ENCODE measurements at places on chromosomes 7 and 10.

DNA sequence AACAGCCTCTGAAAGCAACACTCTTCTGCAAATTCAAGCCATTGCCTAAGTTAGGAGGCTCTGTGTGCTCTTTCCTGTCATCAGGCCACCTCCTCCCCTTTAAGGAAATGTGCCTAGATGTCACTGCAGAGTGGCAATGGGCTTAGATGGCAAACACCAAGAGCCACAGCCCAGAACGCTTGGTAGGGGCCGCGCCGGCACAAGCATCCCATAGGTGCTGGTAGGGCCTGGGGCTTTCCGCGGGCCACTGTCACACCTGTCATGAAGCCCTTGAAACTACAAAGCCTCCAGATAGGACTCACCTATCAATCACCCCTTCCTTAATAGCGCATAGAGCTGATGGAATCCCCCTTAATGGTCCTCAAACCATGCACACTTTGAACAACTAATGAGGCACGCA, 299.9 kb downstream of the GRID1 start:
- DNase-seq, result no peak

- no peak for DNase-seq
Observed at GRCh38 chr7:44720301-44720700, 28.3 kb upstream of the ZMIZ2 start.

DNA sequence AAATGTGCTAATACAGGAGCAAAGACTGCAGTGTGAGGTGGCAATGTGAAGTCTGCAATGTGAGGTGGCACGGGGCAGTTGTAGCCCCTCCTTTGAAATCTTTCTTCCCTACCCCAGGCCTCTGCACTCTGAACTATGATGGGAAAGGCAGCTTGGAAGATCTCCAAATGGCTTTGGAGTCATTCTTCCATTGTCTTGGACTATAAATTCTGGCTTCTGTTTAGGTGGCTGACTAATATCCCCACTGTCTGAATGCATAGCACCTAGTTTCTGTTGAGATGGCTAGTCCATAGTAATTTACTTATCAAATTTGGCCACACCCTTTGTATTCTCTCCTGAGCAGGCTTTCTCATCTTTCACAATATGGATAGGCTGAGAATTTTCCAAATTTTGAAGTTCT, 175.0 kb downstream of the CFTR start:
- no peak for DNase-seq

- DNase-seq, result no peak
Observed at GRCh38 chr10:69802424-69803161, 887 bp downstream of the COL13A1 start.

GRCh38 chr10:123995461-123996131, 97.8 kb downstream of the CHST15 start:
- peak; percentile 41 for DNase-seq

- no peak for DNase-seq
Observed at GRCh38 chr10:57844387-57844998, 423.2 kb downstream of the IPMK start.

- DNase-seq, result no peak
Observed at GRCh38 chr10:28986117-28986792, 302.6 kb upstream of the LYZL1 start.

- no peak for DNase-seq
Observed at GRCh38 chr7:39721345-39721744, 98.0 kb downstream of the RALA start.

DNA sequence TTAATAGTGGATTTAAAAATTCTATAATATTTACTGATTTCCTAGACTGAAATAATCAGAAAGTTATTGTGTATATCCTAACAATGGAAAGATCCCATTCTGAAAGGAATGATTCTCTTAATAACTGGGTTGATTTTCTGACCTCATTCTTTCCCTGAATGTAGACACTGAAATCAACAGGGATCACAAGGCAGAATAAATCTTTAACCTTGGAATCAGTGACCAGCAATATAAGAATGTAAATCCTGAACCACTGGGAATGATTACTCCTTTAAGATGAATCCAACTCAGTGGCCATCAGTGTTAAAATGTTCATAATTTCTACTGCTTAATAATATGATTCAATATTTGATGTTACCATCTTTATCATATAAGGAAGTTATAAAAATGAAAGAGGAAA, 47.6 kb downstream of the ANKRD26 start:
- no peak for DNase-seq

- DNase-seq, result no peak
Observed at GRCh38 chr7:103772171-103772773, 217.2 kb downstream of the RELN start.

Data from activated CD8-positive, alpha-beta memory T cell treated with anti-CD3 and anti-CD28 coated beads, Interleukin-2, amount 10 ng/mL, durations not matched to agents 7 days and 5 days (primary cell).